ENCODE measurements at places on chromosomes 6 and 20.
A peak's percentile ranks its signal among the peaks of the same experiment; 100 is the strongest.

DNA sequence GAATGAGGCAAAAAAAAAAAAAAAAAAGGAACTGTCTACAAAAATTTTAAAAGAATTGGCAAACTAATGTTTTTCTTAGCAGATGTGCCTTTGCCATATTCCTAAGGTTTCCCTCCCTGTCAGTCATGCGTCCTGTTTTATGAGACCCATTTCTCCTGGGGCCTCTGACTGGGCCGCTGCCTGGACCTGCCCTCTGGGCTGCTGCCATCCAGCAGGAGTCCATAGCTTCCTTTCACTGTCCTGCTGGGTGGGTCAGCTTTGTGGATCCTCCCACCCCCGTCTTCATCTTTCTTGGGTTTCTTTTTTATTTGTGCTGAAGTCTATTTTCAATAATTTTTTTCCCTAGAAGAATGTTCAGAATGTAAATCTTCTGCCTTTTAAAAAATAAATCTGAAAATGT, 110.8 kb upstream of the SCP2D1 start:
- no peak for DNase-seq

DNA sequence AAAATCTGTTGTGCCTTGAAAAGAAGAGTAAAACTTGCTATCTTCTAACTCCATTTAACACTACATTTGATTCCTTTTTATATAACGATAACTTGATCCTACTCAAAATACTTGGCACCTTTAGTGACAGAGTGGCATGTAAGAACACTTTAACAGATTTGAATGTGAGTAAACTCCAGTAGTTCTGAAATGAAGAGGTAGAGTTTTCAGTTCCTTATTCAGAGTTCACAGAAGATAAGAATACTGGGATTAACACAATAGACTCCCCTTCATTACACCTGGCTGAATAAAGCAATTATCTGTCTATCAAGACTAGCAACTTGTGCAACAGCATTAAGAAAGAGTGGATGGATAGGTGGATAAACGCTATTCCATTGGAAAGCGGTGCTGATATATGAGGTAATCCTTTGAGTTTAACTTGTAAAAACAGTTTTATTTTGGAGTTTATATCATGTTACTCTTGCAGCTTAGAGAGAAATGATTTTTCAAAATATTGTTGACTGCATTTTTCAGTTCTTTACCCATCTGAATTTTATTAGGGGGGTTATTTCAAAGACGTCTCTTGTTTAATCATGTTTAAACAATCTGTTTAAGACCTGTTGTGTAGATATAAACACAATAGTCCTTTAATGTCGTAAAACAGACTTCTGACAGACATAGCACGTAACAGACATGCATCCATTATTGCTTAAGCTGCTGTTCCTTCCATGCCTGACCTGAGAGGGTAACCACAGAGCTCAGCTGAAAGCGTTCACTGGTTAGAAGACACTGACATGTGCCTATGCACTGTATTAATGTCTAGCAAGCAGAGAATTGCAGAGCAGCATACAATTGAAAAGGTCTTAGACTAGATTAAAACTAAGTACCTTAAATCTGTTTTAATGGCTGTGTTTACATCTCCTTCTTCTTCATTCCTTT, 102.4 kb upstream of the SUPT3H start:
- peak; percentile 52 for DNase-seq

DNA sequence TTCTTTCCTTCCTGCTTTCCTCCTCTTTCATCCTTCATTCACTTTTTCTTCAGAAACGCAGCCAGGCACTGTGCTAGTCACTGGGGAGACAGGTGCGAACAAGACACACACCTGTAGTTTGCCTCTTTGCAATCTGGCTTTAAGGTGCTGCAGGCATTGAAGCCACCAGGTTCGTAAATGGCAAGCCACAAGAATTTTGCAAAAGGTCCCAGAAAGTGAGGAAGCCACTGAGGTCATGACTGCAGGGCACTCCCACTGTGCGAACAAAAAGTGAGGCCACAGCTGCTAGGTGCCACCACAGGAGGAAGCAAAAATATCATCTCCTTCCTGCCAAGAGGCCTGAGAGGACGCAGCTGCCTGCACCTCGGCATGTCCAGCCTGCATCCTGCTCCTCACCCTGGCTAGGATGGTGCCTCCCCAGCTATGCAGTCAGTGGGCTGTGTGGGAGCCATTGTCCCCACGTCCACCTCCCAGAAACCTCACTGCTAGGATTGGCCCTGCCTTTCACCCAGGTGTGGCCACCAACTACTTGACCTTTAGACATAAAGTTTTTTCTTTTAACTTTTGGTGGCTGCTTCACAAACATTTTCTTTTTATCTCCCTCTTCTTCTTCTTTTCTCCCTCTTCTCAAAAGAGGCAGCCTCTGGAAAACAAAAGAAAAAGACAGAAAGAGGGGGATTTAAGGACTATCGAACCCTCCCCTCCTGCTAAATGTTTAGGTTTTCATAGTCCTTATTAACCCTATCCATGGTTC, 230.8 kb downstream of the BCAS1 start:
- no peak for DNase-seq

GRCh38 chr6:137666202-137666774, 172.1 kb upstream of the OLIG3 start:
- no peak for DNase-seq

GRCh38 chr20:50194422-50194830, 3.8 kb downstream of the CEBPB start:
- DNase-seq, result no peak

GRCh38 chr6:35299674-35300073, 2.1 kb downstream of the DEF6 start:
- DNase-seq, result no peak

DNA sequence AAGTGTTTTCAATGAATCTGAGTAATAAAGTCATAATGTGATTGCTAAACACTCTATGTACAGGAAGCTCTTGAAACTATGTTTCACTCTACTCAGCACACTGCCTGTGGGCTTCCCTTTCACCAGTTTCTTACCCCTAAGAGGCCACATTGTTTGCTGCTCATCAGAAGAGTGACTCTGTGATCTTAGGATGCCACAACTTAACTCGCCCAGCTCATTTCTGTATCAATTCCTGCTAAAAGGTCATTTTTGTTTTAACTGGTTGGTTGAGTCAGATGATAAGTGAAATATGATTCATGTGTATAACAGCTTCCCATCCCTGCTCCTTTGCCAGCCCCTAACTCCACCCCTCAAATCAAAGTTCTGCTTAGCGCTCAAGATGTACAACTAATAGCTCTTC, 9.8 kb upstream of the NDUFAF4 start:
- DNase-seq, result no peak

- DNase-seq, result no peak
Observed at GRCh38 chr20:62119115-62119514, 3.2 kb upstream of the LSM14B start.

- DNase-seq, result no peak
Observed at GRCh38 chr6:146587459-146587858, 11.3 kb upstream of the ADGB start.
